Activated gamma-delta T cell treated with anti-CD3 and anti-CD28 coated beads, Interleukin-2, amount 50 U/mL, for 16 hours (primary cell): ENCODE measurements at places on chromosomes 7 and 10.

- DNase-seq = no peak
Measured at GRCh38 chr7:33448035-33448434, 318.7 kb downstream of the BBS9 start.

DNA sequence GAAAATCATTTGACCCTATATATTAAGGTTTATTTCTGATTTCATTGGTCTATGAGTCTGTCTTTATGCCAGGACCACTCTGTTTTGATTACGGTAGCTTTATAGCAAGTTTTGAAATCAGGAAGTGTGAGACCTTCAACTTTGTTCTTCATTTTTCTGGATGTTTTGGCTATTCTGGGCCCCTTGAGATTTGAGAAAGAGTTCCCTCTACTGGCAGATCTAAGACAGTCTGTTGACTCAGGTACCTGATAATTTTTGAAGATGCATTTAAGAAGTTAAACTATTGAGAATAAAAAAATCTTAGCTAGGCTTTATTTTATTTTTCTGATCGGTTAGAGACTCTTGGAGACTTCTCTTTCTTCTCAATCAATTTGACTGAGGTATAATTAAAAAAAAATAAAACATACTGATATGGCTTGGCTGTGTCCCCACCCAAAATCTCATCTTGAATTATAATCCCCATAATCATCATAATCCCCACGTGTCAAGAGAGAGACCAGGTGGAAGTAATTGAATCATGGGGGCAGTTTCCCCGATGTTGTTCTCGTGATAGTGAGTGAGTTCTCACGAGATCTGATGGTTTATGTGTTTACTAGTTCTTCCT is 209.2 kb downstream of the SNX10 start:
- DNase-seq = no peak

DNA sequence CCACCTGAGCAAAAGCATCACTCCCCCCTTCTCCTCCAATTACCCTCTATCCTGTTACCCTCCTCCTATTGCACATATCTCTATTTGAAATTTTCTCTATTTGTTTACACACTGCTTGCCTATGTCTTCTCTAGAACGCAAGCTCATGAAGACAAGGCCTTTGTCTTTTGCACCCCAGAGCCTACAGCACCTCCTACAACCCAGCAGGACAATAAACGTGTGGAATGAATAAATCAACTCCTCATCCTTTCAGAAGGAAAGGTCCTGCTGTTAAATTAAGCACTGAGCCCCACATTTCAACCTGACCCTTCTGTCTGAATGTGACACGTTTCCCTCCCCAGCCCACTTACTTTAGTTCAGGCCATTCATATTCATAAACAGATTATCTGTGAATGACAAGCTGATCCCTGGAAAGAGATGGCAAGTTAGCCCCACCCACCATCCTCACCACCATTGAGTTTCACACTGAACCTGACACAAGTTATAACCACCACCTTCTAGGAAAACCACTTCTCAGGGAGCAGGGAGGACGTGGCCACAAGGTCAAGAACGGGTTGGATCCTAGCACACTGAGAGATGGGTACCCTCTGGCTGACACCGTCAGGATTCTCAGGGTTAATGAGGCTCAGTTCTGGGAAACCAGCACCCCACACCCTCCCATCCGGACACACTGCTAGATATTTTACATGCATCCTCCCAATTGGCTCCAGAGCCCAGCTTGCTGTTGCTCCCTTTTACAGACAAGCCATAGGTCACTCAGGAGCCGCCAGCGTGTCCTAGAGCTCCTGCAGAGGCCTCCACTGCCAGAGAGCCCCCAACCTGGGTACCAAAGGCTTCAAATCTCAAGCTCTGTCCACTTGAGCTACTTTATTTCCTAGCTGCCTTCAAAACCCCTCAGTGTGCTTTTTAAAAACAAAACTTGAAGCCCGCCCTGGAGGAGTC is 934 bp downstream of the PRTFDC1 start:
- DNase-seq = no peak

DNA sequence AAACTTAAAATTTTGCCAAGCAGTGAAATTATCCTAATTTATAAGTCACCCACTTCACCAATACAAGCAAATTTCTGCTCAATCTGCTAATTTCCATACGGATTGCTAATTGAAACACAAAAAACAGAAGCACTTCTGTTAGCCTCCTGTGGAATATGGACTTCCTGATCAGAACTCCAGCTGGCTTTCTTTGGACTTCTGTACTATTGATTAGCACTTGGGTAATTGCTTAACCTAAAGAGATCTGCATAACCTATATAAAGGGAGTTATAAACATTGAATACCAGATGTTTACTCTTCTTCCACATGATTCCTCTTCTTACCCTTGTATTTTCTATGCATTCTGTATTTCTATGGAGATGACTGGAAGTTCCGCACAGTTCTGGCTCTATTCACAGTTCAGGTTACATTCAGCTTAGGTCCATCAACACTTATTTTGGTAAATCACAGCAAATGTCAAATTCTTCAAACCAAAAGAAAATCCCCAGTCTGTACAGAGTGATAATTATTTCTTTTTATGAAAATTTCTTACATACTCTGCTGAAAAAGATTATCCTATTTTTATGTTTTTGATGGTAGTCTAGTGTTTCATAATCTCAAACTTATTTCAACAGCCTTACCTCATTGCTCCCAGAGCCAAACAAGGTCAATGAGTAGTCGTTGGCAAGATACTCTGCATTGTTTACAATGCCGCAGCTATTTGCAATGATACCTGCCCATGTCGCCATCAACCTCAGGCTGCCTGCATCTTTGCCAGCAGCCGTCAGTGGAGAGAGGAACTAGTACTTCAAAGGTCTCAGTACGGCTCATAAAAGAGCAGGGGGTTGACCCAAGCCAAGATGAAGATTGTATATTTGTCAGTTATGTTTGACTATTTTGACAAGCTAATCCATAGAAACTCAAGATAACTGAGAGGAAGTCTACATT is 225.6 kb downstream of the AHR start:
- no peak for DNase-seq

DNA sequence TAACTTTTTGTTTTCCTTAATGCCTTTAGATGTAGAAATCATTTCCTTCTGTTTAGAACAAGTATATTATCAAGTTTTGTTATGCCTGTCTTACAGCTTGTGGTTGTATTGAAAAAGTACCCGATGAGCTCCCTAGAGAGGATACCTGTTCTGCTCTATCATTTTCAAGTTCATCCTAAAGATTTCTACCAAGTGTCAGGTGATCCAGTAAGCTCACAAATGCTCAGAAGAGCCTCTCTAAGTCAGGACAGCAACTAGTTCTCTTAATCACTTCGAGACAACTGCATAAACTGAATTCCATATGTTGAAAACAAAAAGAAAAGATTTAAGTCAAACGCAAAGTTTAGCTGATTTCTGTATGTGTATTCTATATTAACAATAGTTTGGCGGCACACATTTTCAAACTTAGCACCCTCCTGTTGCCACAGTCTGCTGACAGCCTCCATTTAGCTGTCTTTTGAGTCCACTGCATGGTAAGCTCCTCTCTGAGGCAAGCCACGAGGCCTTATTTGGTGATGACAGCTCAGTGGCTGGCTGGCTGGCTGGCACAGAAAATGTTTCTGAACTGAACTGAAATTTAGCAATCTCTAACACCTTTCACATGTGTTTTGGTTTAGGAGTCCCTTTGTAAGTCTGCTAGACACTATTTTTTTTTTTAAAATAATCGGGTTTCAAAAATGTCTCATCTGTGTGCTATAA is 59.4 kb downstream of the SEMA3C start:
- DNase-seq = no peak

DNA sequence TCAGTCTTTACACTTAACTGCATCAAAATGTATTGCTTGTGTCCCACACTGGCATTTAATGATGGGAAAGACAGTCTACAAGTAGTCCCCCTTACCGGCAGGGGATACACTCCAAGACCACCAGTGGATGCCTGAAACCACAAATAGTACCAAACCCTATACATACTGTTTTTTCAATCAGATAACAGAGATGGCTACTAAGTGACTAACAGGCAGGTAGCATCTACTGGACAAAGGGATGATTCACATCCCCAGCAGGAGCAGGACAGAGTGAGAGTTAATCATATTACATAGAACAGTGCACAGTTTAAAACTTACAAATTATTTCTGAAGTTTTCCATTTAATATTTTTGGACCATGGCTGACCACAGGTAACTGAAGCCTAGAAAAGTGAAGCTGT is 13.2 kb downstream of the TMEM243 start:
- DNase-seq = no peak

GRCh38 chr10:88923520-88923919 is 29.1 kb downstream of the ACTA2 start:
- no peak for DNase-seq
